NCI-H345 (cell line): ENCODE measurements at places on chromosomes 7 and 10.

GRCh38 chr10:117868151-117868550 lies 178.6 kb downstream of the RAB11FIP2 start:
- DNase-seq, result no peak

DNA sequence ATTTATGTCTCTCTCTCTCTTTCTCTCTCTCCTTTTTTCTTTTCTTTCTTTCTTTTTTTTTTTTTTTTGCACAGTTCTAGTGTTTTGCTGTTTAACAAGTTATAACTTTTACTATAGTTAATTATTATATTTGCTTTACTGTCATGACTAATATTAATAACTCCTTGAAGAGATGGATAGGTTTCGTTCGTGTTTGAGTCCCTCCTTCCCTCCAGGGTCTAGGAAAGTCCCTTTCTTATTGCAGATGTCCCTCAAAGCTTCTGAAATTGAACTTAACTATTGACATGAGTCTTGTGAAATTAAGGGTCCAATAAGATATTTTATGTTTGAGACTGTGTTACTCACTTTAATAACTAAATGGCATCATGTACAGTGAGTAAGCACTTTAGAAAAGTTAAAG lies 131.4 kb downstream of the PLXDC2 start:
- no peak for DNase-seq

DNA sequence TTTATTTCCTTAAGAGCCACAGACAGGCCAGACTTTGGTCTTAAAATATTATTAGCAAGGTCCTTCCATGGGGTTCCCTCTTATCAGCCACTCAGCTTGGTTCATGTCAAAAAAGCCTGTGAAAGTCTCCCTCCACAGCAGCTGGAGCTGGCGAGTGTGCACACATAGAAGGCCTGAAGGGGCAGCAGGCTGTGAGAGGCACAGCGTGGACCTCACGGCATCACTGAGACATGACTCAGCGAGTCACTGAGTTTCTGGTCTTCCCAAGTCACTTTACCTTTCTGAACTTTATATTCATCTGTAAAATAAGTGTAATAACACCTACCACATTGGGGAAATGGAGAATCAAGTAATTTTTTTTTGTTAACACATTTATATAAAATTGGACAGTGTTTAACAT lies 8.7 kb downstream of the TAF3 start:
- DNase-seq, result no peak

DNA sequence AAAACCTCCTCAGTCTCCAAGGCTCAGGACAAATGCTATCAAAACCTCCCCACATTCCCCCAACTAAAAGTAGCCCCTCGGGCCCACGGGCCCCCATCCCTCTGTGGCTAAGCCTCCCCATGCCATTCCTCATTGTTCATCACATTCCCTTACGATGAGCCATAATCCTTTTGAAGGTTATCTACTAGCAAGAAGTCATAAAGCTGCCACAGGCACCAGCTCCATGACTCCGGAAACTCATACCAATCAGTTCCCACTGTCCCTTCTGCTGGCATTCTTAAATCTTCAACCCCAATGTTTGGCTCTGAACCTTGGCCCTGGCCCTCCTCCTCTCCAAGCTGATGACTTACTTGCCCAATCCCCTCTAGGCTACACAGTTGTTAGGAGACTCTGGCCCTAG lies 19.4 kb upstream of the TM9SF3 start:
- no peak for DNase-seq

- no peak for DNase-seq
Measured at GRCh38 chr10:130111852-130112180, 1.2 kb upstream of the C10orf143 start.

DNA sequence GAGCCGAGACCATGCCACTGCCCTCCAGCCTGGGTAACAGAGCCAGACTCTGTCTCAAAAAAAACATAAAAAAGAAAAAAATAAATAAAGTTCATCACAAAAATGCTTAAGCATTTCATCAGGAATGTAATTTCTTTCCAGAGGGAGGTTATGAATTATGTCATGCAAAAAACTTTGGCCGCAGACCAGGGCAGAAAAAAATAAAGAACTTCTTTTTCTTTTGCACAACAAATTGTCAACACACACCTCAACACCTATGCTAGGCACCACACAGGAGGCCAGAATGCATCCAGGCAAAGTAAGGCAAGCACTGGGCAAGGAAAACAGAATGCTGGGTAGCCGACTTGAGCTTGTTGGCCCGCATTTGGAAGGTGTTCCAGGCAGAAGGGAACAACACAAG lies 3.9 kb downstream of the C10orf62 start:
- DNase-seq, result no peak

DNA sequence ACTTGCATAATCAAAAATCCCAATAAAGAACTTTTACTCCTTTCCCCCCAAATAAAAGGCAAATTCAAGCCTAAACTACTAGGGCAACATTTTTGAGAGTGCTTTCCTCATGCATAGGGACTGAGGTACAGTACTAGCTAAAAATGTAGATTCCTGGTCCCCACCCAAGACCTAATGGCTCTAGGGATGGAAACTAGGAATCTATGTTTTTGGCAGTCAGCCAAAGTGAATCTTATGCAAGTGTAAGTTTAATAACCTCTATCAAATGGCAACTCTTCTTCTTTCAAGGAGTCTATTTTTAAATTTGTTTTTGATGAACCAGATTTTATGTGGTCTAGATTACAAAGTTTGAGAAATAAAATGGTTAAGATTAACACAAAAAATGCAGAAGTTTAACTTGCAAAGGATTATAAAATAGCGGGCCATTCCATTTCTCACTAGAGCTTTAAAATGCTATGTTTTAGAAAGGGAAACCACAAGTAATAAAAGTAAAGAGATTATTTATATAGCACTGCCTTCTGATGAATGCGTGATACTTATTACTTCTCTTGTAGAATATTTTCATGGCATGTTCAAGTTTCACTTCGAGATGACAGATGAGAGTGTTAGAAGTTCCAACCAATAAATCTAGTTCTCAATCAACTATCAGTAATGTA lies 70.4 kb upstream of the MDFIC start:
- DNase-seq, result no peak

- no peak for DNase-seq
Measured at GRCh38 chr10:71716426-71716825, 3.2 kb downstream of the C10orf105 start.

GRCh38 chr7:142838461-142839213 lies 16.2 kb upstream of the EPHB6 start:
- DNase-seq, result no peak

DNA sequence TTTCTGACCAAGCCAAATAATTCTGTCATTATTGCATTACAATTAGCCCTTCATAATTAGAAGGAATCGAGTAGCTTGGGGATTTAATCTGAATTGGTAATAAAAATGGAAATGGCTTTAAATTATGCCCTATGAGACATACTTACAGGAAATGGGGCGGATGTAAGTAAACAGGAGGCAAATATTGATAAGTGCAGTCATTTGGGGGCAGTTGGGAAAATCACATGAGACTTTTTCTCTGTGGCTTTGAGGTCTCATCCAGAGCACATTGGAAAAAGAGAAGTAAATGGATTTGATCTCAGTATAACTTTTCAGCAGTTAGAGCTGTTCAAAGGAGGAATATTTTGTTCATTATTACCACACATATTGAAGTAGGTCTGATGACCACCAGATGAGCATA lies 307.8 kb upstream of the POM121L12 start:
- no peak for DNase-seq

DNA sequence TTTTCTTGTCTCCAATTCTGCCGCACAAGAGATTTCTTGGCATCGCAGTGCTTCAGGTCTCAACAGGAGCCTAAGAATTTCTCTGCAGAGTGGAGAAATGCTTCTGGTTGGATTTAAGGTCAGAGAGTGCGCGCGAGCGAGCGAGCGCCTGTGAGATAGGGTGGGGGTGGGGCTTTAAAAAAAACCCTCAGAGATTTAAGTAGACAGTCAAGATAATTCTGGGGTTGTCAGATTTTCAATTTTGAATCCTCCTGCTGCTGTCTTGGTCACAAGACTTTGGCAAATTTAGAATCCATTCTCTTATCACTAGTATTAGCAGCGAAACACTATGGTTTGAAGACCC lies 49.7 kb downstream of the CPEB3 start:
- no peak for DNase-seq

GRCh38 chr10:69639291-69640195 lies 9.5 kb downstream of the FAM241B start:
- DNase-seq, result peak; percentile 56

GRCh38 chr7:47669178-47669891 lies 87.4 kb upstream of the TNS3 start:
- DNase-seq, result peak; percentile 49

DNA sequence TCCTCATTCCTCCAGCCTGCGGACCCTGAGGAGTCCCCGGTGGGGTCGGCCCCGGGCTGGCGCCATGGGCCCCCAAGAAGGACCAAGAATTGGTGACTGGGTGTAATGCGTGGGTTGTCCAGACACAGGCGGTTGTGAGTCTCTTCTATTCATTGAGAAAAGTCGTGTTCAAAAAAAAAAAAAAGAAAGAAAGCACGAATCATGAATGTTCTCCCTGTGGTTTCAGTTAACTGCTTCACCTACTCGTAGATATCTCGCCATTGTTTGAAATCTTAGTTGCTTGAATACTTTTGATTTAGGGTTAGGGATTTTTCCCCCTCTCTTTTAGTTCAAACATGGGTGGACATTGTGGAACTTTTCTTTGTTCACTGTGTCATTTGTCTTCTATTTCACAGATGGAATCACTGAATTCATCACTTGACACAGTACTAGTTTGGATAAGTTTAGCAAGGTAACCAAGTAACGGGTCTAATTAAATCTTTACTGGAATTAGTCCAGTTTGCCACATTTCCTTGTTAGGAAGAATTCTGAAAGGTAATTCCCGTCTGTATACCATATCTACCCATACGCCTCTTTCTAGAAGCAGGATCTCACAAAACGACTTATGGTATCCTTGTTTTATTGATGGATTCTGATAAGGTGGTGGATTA lies 775 bp downstream of the STARD3NL start:
- DNase-seq, result no peak

DNA sequence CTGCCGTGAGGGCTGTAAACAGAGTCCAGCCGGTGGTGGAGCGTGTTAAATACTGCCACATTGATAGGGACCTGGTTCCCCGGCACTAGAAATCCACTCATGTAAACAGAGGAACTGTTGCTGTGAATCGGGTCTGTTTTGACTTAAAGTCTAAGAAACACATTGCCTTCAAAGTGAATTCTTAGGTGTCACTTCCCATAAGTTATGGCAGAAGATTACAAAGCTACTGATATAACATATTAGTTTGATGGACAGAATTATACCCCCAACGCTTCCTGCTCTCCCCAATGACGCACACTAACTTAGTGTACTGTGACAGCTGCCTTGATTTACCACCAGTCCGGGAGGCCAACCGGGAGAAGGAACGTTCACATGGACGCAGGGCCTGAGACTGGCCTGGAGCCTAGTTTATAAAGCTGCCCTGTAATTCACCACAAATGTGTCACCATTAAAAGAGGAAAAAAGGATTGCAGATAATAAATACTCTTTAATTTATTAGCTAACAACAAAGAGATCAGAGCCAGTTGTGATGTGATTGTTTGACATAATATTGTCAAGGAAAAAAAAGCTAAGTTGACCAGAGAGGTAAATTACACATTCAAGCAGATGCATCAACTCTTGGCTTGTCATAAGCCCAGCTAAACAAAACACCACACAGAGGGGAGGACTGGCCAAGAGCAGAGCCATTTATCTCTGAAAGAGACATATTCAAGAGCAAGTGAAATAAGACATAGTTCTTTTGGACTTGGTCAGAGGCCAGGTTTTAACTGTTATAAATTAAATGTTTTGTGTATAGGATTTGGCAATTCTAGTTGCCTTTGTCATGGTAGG lies 820.6 kb downstream of the LRMDA start:
- DNase-seq, result no peak

DNA sequence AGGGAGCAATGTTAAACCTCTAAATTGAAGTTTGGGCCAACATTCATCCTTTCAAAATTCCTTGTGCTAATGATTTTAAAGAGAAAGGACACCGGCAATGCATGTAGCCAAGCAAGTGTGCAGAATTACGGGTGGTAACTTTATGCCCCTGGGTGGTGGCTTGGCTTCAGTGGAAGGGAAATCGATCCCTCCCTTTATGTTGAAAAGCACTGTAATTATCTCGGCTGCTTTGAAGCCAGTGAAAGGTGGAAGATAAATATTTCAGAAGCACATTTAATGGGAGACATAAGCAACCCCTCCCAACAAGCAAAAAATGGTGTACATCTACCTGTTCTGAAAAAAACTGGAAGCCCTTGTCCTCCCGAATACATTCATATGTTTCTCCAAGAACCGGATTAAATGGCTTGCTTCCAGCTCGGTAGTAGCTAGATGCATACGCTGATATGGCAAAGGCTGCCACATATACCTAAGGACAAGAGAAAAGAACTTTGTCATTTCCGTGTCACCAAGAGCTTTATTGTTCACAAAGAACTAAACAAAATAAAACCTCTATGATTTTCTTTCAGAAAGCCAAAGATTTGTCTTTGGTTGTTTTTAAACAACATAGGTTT lies 73.3 kb upstream of the GSDME start:
- peak; percentile 73 for DNase-seq

DNA sequence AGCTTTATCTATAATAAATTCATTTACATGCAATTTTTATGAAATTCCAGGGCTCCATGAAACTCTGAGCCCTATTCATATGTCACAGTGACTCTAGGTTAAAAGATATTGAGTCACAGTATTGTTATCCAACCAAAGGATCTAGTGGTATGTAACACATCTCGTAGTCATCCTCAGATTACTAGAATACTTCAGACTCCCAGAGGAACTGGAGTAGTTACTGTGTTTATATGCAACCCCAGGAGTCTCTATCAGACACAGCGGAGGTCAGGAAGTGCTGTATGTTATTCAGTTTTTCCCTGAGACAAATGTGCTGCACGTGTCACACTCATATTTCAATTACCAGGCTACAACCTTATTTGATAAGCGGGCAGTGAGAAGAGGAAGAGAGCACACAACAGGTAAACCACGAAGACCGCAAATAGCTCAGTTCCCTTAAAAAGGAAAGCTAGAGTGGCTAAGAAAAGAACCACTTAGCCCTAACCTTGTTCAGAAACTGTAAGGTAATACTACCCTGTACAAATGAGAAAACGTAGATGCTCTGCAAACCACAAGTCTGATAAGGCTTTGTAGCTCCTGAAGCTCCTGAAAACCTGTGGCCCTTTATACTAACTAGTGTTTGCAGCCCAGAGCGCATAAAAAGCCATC lies 114.0 kb upstream of the CNTNAP2 start:
- DNase-seq, result no peak

GRCh38 chr10:16986406-16987205 lies 143.0 kb downstream of the CUBN start:
- no peak for DNase-seq

GRCh38 chr7:51299391-51300133 lies 17.0 kb downstream of the COBL start:
- DNase-seq, result no peak

DNA sequence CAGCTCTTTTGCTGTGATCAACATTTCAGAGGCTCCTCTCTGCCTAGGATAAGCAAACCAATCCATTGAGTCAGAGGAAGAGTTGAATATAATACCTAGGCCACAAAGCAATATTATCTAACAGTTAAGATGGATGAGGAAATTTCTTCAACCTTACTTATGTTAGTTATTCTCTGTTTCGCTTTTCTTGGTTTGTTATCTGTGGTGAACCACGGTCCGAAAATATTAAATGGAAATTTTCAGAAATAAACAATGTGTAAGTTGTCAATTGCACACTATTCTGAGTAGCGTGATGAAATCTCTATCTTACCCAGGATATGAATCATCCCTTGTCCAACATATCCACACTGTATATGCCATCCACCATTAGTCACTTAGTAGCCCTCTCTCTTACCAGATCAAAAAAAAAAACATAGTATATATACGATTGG lies 1.5 kb upstream of the HTR7 start:
- no peak for DNase-seq
